GM12892 (cell line): ENCODE measurements at places on chromosomes 7 and 10.

GRCh38 chr10:96758423-96758822 is 38.1 kb upstream of the PIK3AP1 start:
- DNase-seq = no peak

GRCh38 chr7:102872460-102872859 is 40.3 kb upstream of the LRRC17 start:
- DNase-seq = no peak

GRCh38 chr10:62057359-62057758 is 155.9 kb downstream of the ARID5B start:
- no peak for DNase-seq

GRCh38 chr10:123831259-123831658 is 60.3 kb downstream of the CPXM2 start:
- DNase-seq = no peak

DNA sequence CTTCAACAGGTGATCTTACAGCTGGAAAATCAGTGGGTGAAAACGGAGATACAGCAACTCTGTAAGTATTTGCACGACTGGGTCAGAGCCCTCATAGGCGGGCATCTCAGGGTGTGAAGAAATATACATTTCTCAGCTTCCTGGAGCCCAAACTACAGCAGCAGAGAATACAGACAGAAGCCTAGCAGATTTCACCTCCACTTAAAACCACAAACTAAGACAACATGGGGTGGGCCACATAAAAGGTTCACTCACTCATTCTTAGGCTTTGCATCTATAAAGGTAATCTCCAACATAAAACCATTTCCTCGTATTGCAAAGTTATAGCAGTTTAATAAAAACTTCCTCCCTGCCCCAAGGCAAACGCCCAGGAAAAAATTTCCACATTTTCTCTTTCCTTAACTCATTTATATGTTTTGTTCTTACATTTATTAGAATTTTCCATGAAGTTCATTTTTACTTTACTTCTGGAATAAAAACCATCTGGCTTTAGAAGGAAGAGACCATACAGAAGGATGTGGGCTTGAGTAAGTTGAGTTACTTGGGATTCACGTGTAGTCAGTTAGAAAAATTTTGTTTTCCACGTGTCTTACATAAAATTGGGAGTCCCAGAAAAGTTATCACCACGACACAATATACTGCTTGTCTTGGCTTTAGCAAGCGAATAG is 327.1 kb downstream of the FRMD4A start:
- no peak for DNase-seq

GRCh38 chr7:92246360-92247101 is 757 bp downstream of the ANKIB1 start:
- DNase-seq = no peak

- DNase-seq = no peak
Measured at GRCh38 chr10:96752375-96752774, 32.1 kb upstream of the PIK3AP1 start.

DNA sequence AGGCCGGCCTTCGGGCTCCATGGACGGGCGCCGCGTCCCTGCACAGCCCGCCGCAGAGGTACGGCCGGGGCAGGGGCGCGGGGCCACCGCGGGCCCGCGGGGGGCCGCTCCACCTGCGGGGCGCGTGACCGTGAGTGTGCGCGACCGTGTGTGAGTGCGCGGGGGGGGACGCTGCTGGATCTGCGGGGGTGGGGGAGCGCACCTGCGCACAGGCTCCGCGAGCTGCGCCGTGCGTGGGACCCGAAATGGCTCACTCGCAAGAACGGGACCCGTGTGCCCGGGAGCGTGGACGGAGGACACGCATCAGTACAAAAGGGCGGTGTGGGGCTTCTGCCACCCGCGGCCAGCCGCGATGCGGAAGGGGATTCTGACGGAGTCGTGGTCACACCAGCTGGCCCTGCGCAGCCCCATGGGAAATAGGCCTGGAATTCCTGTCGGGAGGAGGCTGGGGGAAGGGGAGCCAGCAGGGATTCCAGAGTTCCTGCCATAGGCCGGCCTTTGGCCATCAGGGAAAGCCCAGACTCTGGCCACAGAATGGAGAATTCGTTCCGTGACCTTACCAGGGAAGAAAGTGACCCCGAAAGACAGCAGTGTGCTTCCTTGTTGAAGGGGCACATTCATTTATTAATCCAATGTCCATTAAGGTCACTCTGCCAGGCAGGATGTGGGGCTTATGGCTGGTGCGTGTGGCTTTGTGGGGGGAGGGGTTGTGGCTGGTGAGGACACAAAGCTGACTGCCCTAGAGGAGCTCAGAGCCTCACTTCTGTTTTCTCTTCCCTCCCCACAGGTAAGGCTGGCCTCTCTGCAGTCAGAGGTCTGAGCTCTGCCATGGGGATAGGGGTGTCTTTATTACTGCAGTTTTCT is 494 bp downstream of the REPIN1 start:
- DNase-seq = no peak

- no peak for DNase-seq
Measured at GRCh38 chr7:38855386-38855785, 53.6 kb downstream of the VPS41 start.

DNA sequence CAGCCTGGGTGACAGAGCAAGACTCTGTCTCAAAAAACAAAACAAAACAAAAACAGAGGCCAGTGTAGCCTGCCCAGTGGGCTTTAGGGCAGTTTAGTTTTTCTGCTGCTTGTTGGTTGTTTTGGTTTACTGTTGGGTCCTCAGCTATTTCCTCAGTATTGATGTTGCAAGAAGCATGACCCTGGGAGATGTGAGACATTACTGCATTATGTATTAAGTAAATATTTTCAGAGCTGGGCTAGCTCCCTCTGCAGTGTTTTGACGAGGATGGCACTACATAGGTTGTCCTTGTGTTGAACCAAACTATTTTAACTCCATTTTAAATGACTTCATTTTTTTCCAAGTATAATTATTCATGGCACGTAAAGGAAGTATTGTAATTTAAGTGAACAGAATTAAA is 4.8 kb downstream of the AKAP9 start:
- DNase-seq = no peak

DNA sequence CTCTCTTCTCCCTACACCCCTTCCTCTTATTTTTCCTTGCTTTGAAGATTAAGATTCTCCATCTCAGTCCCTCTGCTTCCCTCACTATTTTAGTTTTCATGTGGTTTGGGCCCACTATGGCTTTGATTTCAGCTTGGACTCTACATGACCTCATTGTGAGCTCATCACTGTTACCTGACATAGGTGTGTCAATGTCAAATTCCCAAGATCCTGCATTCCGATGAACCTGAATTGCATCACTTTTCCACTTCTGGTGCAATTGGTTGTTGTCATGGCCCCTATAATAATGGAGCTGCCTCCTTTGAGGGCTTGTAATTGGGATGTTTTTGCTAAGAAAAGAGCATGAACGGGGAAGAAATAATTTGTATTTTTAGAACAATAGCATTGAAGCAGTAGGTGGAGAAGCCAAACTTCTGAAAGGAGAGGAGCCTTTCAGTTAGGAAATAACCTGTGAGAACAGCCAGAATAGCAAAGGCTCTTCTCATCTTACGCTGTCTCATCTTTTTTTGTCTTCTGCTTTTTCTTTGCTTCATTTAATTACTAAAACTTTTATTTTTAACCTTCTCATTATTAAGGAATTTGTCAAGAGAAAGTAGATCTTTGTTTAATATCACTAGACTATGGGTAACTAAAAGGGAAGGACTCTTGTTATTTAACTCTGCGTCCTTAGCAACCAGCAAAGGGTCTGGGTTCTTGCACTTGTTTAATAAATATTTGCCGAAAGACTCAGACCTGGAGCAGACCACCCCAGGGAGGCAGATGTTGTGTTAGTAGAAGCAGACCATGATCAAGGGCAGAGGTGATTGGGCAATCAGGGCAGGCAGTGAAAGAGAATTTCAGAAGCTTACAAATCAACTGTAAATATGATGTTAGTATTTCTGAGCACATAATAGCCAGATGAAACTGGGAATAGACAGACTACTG is 95.4 kb downstream of the TES start:
- no peak for DNase-seq

- DNase-seq = no peak
Measured at GRCh38 chr7:39942883-39943282, 7.2 kb upstream of the CDK13 start.

DNA sequence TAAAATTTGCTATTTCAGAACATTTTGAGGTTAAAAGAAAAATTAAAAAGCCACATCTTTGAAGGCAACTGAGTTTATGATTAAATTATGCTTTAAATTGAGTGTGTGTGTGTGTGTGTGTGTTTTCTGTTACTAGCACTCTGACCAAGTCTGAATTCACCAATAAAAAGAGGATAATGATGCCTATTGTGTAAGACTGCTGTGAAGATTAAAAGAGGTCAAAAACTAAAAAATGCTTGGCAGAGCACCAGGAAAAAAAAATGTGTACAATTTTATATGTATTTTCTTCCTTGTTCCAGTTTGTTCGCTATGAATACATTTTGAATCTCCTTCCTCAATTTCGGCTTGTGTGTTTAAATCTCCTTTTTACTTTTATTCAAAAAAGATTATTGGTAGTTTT is 316.6 kb upstream of the MAGI2 start:
- no peak for DNase-seq

DNA sequence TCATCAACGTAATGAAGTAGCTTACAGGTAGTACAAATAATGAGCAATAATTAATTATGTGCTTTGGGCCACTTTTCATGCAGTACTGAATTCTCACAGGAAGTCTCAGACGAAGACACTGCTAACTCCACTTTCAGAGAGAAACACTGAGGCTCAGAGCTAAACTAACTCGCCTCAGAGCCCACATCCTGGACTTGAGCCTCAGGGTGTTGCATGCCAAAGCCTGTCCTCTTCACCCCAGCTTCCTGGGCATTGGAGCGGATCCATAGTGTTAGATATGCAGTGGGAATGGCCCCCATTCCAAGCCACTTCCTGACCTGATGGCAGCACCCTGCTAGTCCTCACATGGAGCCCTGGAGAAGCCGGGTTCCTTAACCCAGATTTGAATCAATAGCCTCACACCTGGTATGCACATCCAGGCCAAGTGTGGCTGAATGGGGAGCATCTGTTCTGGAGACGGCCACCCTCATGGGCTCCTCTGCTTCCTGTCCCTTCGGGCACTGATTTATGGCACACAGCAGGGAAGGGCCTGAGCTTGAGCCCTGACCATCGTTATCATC is 265.1 kb upstream of the ZNF32 start:
- DNase-seq = no peak
